ENCODE measurements at places on chromosomes 4 and X.

- no peak overlapping the region for H3K27ac ChIP-seq
- no peak for DNase-seq
- H3K36me3 ChIP-seq, result no peaks in the 10 kb centered on the region
- H3K4me1 ChIP-seq, result no peaks in the 10 kb centered on the region
Measured at GRCh38 chrX:142089193-142089592, 115.9 kb downstream of the MAGEC2 start.

DNA sequence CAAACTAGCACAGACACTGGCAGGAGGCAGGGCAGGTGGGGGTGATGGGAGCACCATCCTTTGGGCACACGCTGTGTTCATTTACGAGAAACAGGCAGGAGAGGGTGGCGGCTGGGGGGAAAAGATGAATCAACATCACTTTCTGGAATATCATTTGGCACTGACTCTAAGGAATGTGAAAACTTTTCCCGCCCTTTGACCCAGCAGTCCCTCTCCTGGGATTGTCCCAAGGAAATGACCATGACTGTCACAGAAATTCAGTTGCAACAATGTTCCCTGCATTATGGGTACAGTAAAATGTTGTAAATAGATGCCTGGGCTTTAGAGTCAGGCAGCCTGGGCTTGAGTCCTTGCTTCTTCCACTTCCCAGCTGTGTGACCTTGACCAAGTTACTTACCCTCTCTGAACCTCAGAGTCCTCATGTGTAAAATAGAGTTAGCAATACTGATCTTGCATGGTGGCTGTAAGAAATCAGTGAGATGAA lies 58.6 kb downstream of the ABLIM2 start:
- H3K4me3 ChIP-seq, result no peak overlapping the region
- no peak for DNase-seq
- H3K36me3 ChIP-seq, result no peaks in the 10 kb centered on the region

- H3K27me3 ChIP-seq, result no peaks in the 10 kb centered on the region
- H3K4me1 ChIP-seq, result no peaks in the 10 kb centered on the region
- H3K27ac ChIP-seq, result peak overlapping the region; percentile 30
- H3K36me3 ChIP-seq, result peaks cover 5% of the 10 kb centered on the region
- H3K4me3 ChIP-seq, result no peak overlapping the region
Measured at GRCh38 chr4:53432528-53433424, 55.3 kb downstream of the FIP1L1 start.

GRCh38 chrX:154748712-154749339 lies 2.1 kb downstream of the GAB3 start:
- H3K27me3 ChIP-seq, result peaks cover 2% of the 10 kb centered on the region
- H3K4me1 ChIP-seq, result peaks cover 5% of the 10 kb centered on the region
- no peak overlapping the region for H3K27ac ChIP-seq
- DNase-seq, result peak; percentile 40

DNA sequence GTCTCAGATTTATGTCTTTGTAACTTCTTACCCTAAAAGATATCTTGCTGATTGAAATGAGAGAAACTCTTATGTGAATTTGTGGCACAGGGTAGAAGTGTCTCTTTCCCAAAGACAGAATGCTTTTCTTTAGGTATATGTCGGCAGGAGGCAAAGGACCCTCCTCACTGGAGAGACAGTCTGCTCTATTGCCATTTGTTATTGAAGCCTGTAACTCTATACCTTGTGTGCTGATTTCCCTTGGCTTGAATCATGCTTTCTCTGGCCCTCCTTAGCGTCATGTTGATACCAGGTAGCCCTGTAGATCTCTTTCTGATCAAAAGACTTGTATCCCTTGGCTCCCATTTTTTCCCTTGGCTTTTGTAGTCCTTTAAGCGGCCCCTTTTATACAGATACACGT lies 284.3 kb downstream of the CXXC4 start:
- no peaks in the 10 kb centered on the region for H3K4me1 ChIP-seq
- no peak for DNase-seq
- H3K4me3 ChIP-seq, result no peak overlapping the region
- H3K27me3 ChIP-seq, result no peaks in the 10 kb centered on the region
- no peaks in the 10 kb centered on the region for H3K36me3 ChIP-seq
- H3K27ac ChIP-seq, result no peak overlapping the region
